ENCODE measurements at places on chromosomes 6 and 20.
A peak's percentile ranks its signal among the peaks of the same experiment; 100 is the strongest.

DNA sequence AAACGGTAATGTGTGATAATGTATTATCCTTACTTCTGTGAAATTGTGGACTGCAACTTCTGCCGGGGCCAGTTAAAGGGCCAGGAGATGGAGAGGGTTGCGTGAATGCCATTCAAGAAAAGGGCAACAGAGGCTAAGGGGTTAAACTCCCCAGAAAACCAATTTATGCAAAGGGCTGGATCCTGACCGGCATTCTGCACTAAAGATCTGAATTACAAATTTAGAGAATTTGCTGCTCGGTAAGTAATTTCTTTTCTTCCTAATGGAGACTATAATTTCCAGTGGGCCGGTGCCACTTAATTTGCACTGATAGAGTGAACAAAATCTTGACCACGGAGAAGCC, 130.1 kb downstream of the BCAS1 start:
- no peak for DNase-seq

DNA sequence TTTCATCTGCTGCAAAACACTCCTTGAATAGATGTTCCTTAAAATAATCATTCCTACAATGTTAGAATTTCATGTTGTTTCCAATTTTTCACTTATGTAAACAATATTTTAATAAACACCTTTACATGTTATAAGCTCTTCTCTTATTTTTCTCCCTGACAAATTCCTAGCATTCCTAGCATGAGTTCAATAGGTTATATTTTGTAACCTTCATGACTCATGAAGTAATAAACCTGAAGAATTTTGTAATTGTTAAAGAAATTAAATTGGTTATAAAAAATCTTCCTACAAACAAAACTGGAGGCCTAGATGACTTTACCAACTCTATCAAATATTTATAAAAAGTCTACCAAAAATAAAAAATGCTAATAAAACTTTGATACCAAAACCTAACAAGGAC, 66.3 kb downstream of the NT5E start:
- DNase-seq = peak; percentile 54

DNA sequence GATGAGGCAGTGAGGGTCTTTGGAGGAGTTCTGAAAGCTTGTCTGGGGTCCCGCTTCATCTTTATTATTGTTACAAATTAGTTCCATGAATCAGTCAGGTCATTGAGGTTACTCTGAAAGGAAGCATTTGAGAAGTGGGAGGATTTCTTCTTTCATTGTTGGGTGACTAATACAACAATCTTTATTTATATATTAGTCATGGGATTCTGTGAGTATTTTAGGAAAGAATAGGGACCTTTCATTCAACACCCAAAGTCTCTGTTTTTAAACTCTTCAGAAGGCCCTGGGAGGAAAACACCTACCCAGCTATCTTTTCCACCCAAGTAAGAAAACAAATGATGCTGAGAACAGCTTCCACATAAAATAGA, 98.3 kb downstream of the SOD2 start:
- DNase-seq = peak; percentile 67

GRCh38 chr6:24614648-24615047, 31.3 kb downstream of the KIAA0319 start:
- no peak for DNase-seq

GRCh38 chr6:127215931-127216330, 50.7 kb upstream of the RNF146 start:
- no peak for DNase-seq

- DNase-seq = no peak
These were observed 129.2 kb downstream of the FYN start for GRCh38 chr6:111743862-111744692.

GRCh38 chr6:108832738-108833137, 15.5 kb upstream of the ARMC2 start:
- no peak for DNase-seq

DNA sequence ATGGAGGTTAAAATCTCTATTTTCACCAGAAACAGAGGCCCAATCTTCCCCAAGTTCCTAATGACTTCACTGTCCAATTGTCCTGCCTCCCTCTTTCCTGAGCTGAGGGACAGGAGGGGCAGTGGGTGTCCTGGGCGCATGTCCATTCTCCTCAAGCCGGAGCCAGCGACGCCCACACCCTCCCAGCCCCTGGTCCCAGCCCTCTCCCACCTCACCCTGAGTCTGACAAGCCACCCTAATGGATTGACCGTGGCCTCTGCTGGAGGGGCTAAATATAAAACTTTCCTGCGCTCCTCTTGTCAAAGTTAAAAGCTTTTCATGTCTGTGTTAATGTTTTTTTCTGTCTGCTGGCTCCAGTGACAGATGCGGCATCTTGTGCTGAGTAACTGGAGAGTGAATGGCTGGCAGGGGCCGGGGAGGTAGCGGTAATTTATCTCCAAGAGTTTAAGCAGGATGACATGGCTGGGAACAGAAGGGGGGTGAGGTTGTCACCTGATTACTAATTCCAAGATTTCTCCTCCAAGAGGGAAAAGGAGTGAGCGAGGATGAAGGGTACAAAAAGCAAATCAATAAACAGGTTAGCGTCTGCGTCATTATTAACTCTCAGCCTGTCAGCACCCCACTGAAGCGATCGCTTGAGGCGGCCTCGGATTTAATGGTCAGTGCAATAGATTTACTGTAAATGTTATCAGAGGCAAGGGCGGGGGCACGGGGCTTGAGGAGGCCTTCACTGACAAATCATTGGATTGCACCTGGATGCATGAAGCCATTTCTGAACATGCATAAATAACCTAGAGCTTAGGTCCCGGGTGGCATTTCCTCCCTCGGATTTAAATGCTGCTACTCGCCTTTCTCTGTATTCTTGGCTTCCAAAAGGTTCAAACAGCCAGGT, 118.1 kb upstream of the MAFB start:
- DNase-seq = no peak

DNA sequence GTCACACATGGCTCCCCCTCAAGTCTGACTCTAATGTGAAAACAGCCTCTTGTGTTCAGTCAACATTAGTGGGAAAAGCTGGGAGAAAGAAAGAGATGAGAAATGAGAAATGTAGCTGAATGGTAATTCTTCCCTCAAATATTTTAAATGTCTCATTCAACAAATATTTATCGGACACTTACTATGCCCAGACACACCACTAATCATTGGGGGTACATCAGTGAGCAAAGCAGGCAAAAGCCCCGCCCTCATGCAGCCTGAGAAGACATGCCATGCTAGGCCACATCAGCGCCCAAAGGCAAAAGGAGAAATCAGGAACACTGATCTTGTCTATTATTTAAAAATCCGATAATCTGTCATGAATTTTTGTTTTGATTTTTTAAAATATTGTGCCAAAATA, 89.9 kb upstream of the ASF1A start:
- no peak for DNase-seq

GRCh38 chr6:21808045-21808470, 214.5 kb downstream of the SOX4 start:
- peak; percentile 64 for DNase-seq

Measured in iris pigment epithelial cell (primary cell).